ENCODE measurements at places on chromosomes 6 and 20.

GRCh38 chr6:2804516-2804915, 37.1 kb downstream of the SERPINB1 start:
- H3K4me1 ChIP-seq, result no peaks in the 10 kb centered on the region
- H3K27me3 ChIP-seq, result no peaks in the 10 kb centered on the region
- DNase-seq, result no peak
- no peak overlapping the region for H3K4me3 ChIP-seq
- no peak overlapping the region for H3K27ac ChIP-seq

DNA sequence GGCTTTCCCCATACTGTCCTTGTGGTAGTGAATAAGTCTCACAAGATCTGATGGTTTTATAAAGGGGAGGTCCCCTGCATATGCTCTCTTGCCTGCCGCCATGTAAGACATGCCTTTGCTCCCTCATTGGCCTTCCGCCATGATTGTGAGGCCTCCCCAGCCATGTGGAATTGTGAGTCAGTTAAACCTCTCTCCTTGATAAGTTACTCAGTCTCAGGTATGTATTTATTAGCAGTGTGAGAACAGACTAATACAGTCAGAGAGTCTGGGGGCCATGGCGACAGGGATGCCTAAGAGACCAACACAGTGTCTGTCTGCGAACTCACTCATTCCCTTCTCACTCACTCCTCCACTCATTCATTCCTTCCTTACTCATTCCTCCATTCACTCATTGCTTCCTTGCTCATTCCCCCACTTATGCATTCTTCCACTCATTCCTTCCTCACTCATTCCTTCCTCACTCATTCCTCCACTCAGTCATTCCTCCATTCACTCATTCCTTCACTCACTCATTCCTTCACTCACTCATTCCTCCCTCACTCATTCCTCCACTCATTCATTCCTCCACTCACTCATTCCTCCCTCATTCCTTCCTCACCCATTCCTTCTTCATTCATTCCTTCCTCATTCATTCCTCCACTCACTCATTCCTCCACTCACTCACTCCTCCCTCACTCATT, 137.5 kb upstream of the AGPAT4 start:
- H3K4me1 ChIP-seq, result no peaks in the 10 kb centered on the region
- H3K27ac ChIP-seq, result no peak overlapping the region
- H3K4me3 ChIP-seq, result no peak overlapping the region

DNA sequence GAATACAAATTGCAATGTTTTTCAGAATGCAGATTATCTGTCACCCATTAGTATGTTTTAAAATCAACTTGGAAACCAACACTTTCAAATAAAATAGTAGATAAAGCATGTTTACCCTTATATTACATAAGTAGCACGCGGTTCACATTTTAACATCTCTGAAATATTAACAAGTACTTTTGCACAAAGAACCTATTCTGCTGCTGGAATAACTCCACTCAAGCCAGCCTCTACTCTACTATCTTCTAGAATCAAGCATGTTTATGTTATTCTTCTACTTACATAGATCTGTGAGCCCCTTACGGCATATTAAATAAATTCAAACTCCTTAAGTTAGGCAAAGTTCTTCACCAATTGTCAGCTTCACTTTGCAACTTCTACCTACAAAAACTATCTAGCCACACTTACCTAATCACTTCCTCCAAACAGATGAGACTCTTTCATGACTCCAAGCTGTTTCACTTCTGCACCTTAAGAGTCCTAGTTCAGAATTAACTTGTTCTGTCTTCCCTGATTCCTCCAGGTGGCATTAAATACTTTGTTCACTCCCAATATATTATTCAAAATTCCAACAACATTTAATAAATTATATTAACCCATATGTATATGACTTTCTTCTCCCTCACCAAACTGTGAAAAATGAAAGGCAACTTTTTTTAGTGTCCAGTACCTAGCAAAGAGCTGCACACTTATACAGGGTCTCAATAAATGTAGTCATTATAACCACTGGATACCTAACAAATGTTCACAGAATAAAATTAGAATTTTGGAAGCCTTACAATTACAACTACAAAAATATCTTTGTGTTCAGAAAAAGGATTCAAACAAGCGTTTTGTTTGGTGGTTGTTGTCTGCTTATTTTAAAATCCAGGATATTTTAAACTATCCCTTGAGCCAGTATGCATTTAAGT, 12.1 kb downstream of the CEP85L start:
- no peaks in the 10 kb centered on the region for H3K36me3 ChIP-seq
- H3K27ac ChIP-seq, result no peak overlapping the region
- no peak overlapping the region for H3K4me3 ChIP-seq
- DNase-seq, result no peak
- no peaks in the 10 kb centered on the region for H3K27me3 ChIP-seq
- no peaks in the 10 kb centered on the region for H3K4me1 ChIP-seq

- no peaks in the 10 kb centered on the region for H3K36me3 ChIP-seq
- H3K4me1 ChIP-seq, result peaks cover 11% of the 10 kb centered on the region
- no peak overlapping the region for H3K27ac ChIP-seq
- no peak overlapping the region for H3K4me3 ChIP-seq
- DNase-seq, result no peak
Measured at GRCh38 chr20:23079926-23080325, 6.2 kb downstream of the CD93 start.

GRCh38 chr6:89273816-89274215, 41.3 kb downstream of the GABRR2 start:
- H3K4me1 ChIP-seq, result no peaks in the 10 kb centered on the region
- no peak overlapping the region for H3K4me3 ChIP-seq
- no peak for DNase-seq
- no peaks in the 10 kb centered on the region for H3K36me3 ChIP-seq

GRCh38 chr6:9621276-9621675, 793.6 kb downstream of the TFAP2A start:
- H3K4me3 ChIP-seq, result no peak overlapping the region
- no peak overlapping the region for H3K27ac ChIP-seq
- no peaks in the 10 kb centered on the region for H3K27me3 ChIP-seq

DNA sequence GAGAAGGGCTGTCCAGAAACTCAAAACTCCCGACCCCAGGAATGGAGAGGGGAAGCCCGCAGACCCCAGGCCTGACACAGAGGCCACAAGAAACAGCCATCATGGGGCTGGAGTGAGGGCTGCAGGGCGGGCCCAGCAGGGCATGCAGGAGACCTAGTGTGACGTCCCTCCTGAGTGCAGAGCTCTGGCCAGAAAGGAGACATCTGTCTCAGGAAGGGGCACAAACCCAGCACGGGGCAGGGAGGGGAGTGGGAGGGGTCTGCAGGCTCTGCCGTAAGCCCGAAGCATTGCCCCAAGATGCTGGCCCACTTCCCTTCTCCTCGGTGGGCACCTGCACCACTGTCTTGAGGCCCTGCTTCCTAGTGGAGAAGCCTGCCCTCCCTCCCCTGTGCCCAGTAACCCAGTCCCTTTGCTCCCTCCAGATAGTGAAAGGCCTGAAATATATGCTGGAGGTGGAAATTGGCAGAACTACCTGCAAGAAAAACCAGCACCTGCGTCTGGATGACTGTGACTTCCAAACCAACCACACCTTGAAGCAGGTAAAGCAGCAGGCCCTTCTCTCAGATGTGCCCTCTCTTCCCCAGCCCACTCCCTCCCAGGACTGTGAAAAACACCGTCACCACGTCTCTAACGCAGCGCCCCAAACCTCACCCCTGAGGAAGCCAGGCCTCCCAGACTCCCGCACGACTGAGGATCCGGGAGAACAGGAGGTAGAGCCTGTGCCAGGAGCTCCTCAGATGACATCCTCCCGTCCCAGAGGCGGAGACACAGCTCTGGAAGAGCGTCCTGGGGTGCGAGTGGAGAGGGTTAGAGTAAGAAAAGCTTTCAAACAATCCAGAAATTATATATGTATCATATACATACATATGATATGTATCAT, 9.7 kb downstream of the CST7 start:
- H3K4me1 ChIP-seq, result peaks cover 91% of the 10 kb centered on the region
- peak overlapping the region; percentile 98 for H3K27ac ChIP-seq
- no peak for DNase-seq
- H3K27me3 ChIP-seq, result no peaks in the 10 kb centered on the region
- no peak overlapping the region for H3K4me3 ChIP-seq
- H3K36me3 ChIP-seq, result peaks cover 13% of the 10 kb centered on the region

- H3K27ac ChIP-seq, result no peak overlapping the region
- no peaks in the 10 kb centered on the region for H3K4me1 ChIP-seq
- no peak overlapping the region for H3K4me3 ChIP-seq
- H3K27me3 ChIP-seq, result no peaks in the 10 kb centered on the region
Measured at GRCh38 chr6:165220045-165220444, 89.4 kb downstream of the C6orf118 start.

GRCh38 chr6:149259753-149260152, 57.8 kb upstream of the TAB2 start:
- H3K36me3 ChIP-seq, result no peaks in the 10 kb centered on the region
- H3K4me3 ChIP-seq, result no peak overlapping the region
- no peaks in the 10 kb centered on the region for H3K27me3 ChIP-seq

DNA sequence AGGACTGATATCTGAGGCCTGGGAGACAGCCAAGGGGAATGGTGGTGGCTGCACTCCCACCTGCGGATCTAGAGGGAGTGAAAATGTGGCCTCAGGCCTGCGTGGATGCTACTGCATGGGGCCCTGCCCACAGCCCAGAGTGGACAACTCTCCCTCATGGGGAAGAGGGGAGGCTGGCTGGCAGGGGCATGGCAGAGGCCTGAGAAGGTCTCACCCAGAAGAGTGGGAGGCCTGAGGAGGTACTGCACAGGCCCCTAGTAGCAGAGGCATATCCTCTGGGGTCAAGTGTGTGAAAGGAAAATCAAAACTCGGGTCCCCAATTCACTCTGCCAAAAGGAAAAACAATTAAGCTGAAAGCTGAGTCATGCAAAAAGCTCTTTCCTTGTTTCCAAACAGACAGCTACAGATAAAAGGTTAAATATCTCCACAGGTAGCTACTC, 158.2 kb downstream of the AKAP7 start:
- H3K36me3 ChIP-seq, result no peaks in the 10 kb centered on the region
- H3K4me1 ChIP-seq, result peaks cover 14% of the 10 kb centered on the region
- H3K27me3 ChIP-seq, result no peaks in the 10 kb centered on the region
- no peak overlapping the region for H3K4me3 ChIP-seq
- no peak for DNase-seq

GRCh38 chr6:14540276-14540675, 422.7 kb downstream of the CD83 start:
- H3K27ac ChIP-seq, result no peak overlapping the region
- H3K4me3 ChIP-seq, result no peak overlapping the region
- H3K36me3 ChIP-seq, result no peaks in the 10 kb centered on the region
- no peaks in the 10 kb centered on the region for H3K27me3 ChIP-seq
- H3K4me1 ChIP-seq, result no peaks in the 10 kb centered on the region

DNA sequence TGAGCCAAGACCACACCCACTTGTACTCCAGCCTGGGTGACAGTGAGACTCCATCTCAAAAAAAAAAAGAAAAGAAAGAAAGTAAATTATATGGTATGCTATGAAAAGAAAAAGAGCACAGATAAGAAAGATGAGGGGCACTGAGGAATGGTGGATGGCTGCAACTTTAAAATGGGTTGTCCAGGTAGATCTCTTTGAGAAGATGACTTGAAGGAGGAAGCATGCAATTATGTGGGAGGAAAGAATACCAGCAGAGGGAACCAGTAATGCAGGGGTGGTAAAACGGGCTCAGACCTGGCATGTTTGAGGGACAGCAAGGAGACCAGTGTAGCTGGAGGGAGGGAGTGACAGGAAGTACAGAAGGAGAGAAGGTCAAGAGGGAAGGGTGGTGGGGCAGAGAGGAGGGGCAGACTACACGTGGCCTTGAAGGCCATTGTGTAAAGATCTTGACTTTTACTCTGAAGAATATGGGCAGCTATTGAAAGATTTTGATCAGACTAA, 22.3 kb downstream of the LINC00237 start:
- H3K27me3 ChIP-seq, result peaks cover 5% of the 10 kb centered on the region
- no peak overlapping the region for H3K4me3 ChIP-seq
- no peak for DNase-seq
- H3K27ac ChIP-seq, result no peak overlapping the region
- no peaks in the 10 kb centered on the region for H3K36me3 ChIP-seq

- H3K27ac ChIP-seq, result peak overlapping the region; percentile 55
- DNase-seq, result peak; percentile 5
- H3K4me3 ChIP-seq, result peak overlapping the region; percentile 20
- peaks cover 69% of the 10 kb centered on the region for H3K4me1 ChIP-seq
Measured at GRCh38 chr6:24919056-24919892, 16.5 kb downstream of the RIPOR2 start.

- no peaks in the 10 kb centered on the region for H3K4me1 ChIP-seq
- H3K27me3 ChIP-seq, result no peaks in the 10 kb centered on the region
- no peak overlapping the region for H3K4me3 ChIP-seq
- no peak for DNase-seq
Measured at GRCh38 chr6:159609652-159610178, 83.3 kb downstream of the SOD2 start.

DNA sequence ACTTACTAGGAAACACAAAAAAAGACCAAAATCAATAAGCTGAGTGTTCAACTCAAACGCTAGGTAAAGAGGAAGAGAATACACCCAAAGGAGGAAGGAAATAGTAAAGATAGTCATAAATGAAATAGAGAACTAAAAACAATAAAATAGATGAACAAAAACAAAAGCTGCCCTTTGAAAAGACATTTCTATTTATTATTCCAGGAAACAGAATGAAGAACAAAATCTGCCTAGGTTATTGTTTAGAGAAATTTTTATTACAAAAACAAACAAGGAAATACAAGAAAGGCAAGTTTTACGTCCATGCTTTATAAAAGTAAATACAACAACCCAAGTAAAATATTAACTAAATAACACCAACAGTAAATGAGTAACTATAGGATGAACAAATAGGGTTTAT, 20.1 kb downstream of the HLA-DMB start:
- no peaks in the 10 kb centered on the region for H3K27me3 ChIP-seq
- H3K4me1 ChIP-seq, result no peaks in the 10 kb centered on the region
- no peaks in the 10 kb centered on the region for H3K36me3 ChIP-seq
- no peak overlapping the region for H3K4me3 ChIP-seq

- H3K4me1 ChIP-seq, result no peaks in the 10 kb centered on the region
- peaks cover 16% of the 10 kb centered on the region for H3K27me3 ChIP-seq
- H3K4me3 ChIP-seq, result no peak overlapping the region
- DNase-seq, result no peak
- no peaks in the 10 kb centered on the region for H3K36me3 ChIP-seq
Measured at GRCh38 chr20:5279661-5280060, 37.1 kb downstream of the PROKR2 start.

DNA sequence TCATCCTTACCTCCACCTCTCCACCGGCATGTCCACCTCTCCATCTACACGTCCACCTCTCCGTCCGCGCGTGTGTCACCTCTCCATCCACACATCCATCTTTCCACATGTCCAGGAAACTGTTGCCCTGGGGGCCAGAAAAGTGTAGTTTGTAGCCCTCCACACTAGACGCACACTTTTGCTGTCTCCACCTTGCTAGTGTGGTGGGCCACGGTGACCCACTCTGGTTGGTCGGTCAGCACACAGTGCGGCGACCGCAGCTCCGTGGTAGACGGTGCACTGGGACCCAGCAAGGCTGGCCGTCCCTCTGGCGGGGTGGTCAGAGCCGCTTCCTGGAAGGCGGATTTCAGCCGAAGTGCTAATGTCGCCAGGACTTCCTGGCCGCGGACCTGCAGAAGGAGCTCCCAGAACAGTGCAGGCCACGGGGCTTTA, 268.6 kb downstream of the DLL1 start:
- no peak overlapping the region for H3K4me3 ChIP-seq
- DNase-seq, result no peak
- no peak overlapping the region for H3K27ac ChIP-seq
- no peaks in the 10 kb centered on the region for H3K36me3 ChIP-seq
- peaks cover 7% of the 10 kb centered on the region for H3K4me1 ChIP-seq
- peaks cover 42% of the 10 kb centered on the region for H3K27me3 ChIP-seq
